ENCODE measurements at places on chromosomes 5 and 9.

GRCh38 chr5:9381464-9381863 is 164.4 kb downstream of the SEMA5A start:
- DNase-seq: no peak

GRCh38 chr5:127963931-127964330 is 119.6 kb upstream of the SLC12A2 start:
- DNase-seq: no peak

- no peak for DNase-seq
Observed at GRCh38 chr9:26673261-26673660, 219.3 kb downstream of the CAAP1 start.

- DNase-seq: no peak
Observed at GRCh38 chr9:37521111-37521510, 35.4 kb downstream of the POLR1E start.

DNA sequence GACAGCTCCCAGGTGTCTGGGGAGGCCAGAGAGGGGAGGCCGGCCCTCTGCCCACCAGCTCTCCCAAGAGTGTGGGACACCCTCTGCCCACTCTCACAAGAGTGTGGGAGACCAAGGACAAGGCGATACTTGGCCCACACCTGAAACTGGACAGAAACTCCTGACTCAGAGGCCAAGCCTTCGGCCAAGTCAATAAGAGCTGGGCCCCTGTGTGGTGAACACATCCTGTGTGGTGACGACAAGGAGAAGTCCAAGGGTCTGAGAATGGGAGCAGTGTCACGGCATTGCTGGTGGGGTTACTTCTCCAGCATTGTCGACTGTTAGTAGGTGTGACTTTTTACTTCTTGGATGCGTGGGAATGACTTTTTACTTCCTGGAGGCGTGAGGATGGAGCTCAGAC is 14.6 kb upstream of the F2RL1 start:
- DNase-seq: no peak

- no peak for DNase-seq
Observed at GRCh38 chr5:112708103-112708622, 29.5 kb upstream of the APC start.

DNA sequence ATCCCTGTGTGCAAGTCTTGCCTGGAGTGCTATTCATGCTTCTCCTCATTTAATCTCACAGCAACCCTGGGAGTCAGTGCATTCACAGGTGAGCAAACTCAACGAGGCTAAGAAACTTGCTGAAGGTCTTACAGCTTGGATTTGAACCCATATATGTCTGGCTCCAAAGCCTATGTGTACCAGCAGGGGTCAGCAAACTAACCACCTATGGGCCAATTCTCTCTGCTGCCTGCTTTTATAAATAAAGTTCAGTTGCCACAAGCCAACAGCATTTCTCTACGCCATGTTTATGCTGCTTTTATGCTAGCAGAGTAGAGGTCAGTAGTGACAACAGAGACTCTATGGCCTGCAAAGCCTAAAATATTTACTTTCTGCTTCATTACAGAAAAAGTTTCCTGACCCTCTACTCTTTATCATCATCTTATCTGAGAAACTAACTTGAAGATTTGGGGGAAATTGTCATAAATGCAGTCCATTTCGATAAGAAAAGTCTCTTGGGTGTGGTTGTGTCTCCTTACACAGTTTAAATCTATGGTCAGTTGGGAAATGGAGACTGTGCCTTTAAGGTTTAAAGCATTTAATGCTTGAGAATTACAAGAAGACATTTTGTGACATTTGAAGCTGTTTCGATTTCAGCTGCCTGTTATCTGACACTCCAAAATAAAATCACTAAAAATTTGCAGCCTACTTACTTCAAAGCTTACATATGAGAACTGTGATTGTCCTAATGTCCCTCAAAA is 137.7 kb downstream of the PRELID2 start:
- DNase-seq: no peak

- DNase-seq: no peak
Observed at GRCh38 chr5:146690880-146691355, 174.9 kb upstream of the GPR151 start.

GRCh38 chr9:94627287-94627686 is 12.0 kb downstream of the FBP1 start:
- DNase-seq: no peak

DNA sequence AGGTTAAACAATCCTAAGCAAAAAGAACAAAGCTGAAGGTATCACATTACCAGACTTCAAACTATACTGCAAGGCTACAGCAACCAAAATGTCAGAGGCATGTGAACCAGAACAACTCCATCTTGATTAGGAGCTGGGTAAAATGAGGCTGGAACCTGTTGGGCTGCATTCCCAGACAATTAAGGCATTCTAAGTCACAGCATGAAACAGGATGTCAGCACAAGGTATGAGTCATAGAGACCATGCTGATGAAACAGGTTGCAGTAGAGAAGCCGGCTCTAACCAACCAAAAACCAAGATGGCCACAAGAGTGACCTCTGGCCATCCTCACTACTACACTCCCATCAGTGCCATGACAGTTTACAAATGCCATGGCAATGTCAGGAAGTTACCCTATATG is 252.0 kb downstream of the RASEF start:
- no peak for DNase-seq

GRCh38 chr9:16247188-16247875 is 623.1 kb downstream of the BNC2 start:
- no peak for DNase-seq

GRCh38 chr5:136513430-136513829 is 148.1 kb upstream of the TRPC7 start:
- DNase-seq: no peak

DNA sequence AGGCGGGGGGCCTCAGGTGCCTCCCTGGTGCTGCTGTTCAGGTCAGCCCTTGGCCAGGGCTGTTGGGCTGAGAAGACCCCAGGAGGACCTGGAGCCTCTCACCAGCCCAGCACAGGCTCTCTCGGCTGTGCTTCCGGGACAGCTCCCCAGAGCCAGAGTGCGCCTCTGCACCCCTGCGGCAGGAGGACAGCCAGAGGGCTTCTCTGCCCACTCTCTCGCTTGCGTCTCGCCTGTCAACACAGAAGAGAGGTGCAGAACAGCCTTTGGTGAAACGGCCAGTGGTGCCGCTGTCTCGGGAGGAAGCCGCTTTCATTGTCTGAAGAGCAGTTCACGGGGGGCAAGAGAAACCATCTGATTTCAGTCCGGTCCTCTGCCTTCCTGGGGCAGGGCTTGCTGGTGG is 3.8 kb upstream of the NACC2 start:
- no peak for DNase-seq

DNA sequence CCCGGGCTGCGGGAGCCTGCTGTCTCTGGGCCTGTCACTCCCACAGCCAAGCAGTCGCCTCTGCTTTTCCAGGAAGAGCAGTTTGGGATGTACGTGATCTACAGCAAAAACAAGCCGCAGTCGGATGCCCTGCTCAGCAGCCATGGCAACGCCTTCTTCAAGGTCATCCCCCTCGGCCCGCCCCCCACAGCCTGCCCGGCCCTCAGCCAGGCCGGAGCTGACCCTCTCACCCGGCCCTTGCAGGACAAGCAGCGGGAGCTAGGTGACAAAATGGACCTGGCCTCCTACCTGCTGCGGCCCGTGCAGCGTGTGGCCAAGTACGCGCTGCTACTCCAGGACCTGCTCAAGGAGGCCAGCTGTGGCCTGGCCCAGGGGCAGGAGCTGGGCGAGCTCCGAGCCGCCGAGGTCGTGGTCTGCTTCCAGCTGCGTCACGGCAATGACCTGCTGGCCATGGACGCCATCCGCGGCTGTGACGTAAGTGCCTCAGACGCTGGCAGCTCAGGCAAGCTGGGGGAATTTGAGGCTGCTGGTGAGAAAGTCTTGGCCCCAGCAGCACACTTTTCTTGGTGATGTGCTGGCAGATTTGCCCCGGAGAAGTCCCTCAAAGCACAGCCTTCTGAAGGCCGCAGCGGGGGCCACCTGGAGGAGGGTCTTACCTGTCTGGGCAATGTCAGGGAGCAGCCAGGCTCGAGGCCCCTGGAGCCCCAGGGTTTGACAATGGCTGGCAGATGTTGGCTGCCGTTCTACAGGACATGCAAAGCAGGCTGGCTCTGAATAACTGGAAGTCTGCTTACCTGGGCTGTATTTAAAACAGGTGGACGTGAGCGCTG is 20.1 kb upstream of the LRRC14B start:
- no peak for DNase-seq

DNA sequence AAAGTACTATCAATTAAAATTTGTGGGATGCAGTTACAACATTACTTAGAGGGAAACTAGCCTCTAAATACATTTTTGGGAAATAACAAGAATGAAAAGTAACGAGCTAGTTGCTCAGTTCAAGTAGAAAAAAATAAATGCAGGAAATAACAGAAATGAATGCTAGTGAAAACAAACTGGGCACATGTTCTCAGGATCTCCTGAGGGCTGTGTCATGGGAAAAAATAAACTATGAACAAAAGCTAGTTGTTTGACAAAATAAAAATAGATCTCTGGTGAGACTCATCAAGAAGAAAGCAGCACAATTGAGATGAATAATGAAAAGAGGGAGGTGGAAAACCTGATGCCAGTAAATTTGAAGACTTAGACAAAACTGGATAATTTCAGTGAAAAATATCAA is 16.3 kb downstream of the IDNK start:
- DNase-seq: no peak

DNA sequence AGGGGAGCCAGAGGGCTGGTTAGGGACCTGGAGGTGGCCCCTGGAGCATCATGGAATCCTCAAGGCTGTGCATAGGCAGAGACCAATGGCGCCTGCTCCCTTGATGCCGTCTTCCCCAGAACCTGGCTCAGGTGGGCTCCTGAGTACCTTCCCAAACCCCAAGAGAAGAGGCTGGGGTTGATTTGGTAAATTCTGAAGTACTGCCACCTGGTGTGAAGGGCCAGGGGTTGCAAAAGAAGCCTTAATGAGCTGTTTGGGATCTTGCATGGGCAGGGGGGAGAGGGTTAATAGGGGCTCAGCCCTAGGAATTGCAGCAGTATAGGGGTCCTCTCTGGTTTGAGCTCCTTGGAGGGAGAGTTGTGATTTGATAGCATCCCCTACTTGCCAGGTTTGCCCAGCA is 52.1 kb downstream of the CYSTM1 start:
- no peak for DNase-seq

- DNase-seq: no peak
Observed at GRCh38 chr9:130627051-130627450, 37.3 kb upstream of the PRDM12 start.

DNA sequence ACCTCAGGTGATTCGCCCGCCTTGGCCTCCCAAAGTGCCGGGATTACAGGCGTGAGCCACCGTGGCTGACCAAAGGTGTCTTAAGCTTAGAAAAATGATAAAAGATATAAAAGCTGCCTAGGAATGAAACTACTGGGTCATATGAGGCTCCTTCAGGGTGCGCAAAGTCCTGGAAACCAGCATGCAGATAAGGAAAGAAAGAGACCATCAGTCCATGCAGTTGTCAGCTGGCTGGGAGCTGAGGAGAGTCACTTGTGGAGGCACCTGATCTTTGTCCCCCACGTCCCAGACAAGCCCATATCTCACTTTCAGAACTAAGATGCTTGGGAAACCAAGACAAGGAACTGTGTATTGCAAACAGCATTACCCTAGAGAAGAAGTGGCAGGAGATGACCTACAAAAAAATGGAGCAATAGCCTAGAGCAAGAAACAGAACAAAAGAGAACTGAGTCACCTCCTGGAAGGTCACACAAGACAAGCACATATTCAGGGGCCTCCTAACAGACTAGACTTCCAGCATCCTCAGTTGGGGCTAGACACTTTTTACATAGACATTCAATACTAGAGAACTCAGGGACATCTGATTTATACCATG is 2.8 kb upstream of the CCDC125 start:
- no peak for DNase-seq

- DNase-seq: no peak
Observed at GRCh38 chr5:27523629-27524028, 485.2 kb upstream of the CDH9 start.

GRCh38 chr5:157925786-157926671 is 67.1 kb upstream of the CLINT1 start:
- no peak for DNase-seq

DNA sequence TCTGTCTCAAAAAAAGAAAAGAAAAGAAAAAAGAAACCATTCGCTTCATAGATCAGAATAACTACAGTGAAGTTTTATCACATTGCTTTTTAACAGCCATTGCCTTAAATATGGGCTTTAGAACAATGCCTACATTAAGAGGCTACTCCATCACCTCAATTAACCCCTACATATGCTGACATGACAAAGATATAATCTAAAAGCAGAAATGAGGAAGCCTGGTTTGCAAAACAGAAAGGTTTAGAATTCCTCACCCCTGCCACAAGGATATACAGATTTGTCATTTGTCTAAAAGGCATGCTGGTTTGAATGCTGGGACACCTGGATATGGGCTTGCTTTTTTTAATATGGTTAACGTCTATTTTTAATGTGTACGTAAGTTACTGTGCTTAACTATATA is 1353.0 kb upstream of the C9orf72 start:
- DNase-seq: no peak

DNA sequence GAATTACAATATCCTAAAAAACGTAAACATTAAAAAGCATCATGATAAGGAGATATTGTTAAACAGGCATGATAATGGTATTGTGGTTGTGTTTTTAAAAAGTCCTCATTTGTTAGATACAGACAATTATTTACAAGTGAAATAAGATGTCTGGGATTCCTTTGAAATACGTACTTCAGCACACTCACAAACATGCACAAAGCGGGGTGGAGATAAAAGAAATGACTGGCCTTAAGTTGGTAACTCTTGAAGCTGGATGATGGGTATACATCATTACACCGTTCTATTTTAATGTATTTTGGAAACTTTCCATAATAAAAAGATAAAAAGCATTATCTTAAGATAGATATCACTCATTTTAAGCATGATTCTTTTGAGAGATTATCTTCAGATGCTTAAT is 1.0 kb downstream of the FAM200C start:
- DNase-seq: no peak

DNA sequence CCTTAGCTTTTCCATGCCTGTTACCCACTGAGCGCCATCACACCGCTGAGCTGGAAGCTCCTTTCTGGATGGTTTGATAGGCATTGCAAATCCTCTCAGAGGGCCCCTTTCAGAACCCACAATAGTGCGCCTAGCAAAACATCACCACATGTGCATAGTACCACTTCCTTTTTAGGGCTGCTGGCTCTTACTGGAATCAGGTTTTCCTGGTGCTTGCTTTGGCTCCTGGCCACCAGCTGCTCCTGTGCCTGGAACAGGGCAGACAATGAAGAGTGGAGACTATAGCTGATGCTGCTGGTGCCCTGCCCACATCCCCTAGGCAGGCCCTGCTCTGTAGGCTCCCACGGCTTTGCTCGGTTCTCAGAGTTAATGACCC is 163.6 kb upstream of the SEMA6A start:
- no peak for DNase-seq

GRCh38 chr9:36966371-36967097 is 67.5 kb downstream of the PAX5 start:
- DNase-seq: no peak

- no peak for DNase-seq
Observed at GRCh38 chr5:105807951-105808350, 1862.8 kb downstream of the EFNA5 start.

- DNase-seq: no peak
Observed at GRCh38 chr5:172424111-172424490, 30.2 kb downstream of the SH3PXD2B start.

- DNase-seq: no peak
Observed at GRCh38 chr5:133220851-133221674, 169.2 kb downstream of the HSPA4 start.

Data from activated CD4-positive, CD25-positive, alpha-beta regulatory T cell treated with anti-CD3 and anti-CD28 coated beads, Interleukin-2, amount 50 U/mL, for 16 hours (primary cell).